ENCODE measurements at places on chromosomes 7 and 10.

DNA sequence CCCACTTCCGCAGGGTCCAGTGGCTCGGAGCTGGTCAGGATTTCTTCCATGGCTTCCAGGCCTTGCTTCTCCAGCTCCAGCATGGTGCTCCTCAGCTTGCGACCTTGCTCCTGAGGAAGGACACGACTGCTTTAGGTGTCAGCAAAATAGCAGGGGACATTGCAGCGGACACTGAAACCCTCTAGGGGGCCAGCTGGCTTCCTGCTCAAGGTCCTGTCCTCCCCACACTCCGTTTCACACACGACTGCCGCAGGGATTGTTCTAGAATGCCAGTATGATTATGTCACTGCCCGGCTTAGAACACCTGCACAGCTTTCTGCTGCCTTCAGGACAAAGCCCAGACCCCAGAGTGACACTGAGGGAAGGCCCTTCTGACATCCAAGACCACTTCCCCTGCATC is 65.6 kb downstream of the SCRN1 start:
- DNase-seq, result no peak

- no peak for DNase-seq
These were observed 40.3 kb downstream of the COL17A1 start for GRCh38 chr10:104045151-104046089.

GRCh38 chr7:2645274-2645868 is 13.6 kb downstream of the TTYH3 start:
- DNase-seq, result no peak

GRCh38 chr7:24063721-24064120 is 220.3 kb upstream of the NPY start:
- DNase-seq, result no peak

DNA sequence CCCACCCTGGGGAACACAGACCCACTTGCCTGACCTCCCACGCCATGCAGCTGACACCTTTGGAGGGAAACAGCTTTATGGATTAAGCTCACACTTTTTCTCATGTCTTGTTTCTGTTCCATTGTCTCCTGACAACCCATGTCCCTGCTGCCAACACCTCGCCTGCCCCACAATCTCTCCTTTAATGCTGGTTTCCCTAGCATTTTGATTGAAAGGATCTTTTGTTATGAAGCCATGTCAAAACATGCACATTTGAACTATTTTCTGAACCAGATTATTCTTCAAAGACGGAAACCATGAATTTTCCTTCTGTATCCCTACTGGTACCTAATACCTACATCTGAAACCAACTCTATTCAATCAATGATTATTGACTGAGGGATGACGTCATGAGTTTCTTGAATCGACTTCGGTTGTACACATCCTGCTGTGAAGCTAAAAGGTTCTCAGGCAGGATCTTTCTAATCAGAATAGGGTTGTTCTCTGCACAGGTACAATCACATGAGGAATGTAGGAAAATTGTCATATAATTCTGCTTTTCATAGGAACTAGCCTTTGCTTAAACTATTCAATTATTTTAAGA is 106.2 kb upstream of the NEBL start:
- DNase-seq, result no peak

DNA sequence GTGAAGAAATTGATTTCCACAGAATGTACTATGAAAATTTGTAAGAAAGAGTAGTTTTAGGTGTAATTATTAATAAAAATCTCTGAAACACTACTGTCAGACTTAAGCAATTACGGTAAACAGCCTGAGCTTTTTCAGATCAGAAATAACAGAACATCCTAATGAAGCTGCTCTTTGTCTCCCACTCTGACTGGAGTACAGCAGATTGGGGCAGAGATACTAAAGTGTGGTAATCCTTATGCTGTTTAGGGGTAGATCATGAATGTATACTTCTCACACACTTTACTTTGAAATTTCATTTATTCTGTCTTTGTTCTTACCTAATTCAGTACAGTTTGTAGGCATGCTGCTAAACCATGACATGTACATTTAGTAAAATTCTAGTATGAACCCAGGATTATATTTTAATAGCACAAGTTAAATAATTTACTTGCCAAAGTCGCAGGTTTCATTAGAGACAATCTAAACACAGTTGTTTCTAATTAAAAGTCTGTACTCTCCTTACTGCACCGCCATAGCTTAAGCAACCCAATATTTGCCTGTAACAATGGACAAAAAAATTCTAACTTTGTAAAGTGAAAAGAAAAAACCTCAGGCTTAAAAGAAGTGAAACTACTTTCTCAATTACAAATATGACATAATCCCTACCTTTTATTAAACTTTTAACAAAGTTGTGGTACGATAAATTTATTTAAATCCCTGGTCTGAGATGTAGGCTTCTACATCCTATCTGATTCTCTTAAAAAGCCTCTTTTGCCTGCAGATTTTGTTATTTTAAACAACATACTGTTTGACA is 88.8 kb downstream of the KMT2E start:
- DNase-seq, result no peak

GRCh38 chr7:30612658-30613265 is 18.1 kb downstream of the GARS1 start:
- no peak for DNase-seq

Data from stimulated activated CD8-positive, alpha-beta memory T cell treated with anti-CD3 and anti-CD28 coated beads, Interleukin-7, amount 100 ng/mL, for 1 hour (primary cell).